ENCODE measurements at places on chromosomes 1 and 21.

- no peak for DNase-seq
These were observed 3.2 kb upstream of the KIAA1614 start for GRCh38 chr1:180909462-180909976.

DNA sequence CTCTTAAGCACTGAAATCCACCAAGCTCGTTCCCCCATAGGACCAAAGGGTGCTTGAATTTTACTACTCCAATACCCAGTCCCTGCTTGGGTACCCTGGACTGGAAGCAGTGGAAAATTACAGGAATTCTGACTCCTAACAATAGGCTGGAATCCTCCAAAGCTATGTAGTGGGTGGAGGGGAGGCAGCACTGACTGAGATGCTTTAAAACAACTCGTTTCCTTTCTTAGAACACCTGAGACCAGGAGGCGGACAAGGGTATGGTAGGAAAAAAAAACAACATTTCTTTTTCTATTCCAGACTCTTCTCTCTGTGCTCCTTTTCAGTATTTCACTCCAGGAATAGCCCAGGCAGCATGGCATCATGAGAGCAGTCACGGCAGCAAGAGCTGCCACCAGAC lies 2.3 kb downstream of the PEF1 start:
- no peak for DNase-seq

- DNase-seq, result no peak
These were observed 12.6 kb upstream of the IFNAR2 start for GRCh38 chr21:33217138-33217520.

- DNase-seq, result no peak
These were observed 152.4 kb downstream of the KCTD3 start for GRCh38 chr1:215719552-215719951.

- no peak for DNase-seq
These were observed 54.4 kb upstream of the SYT6 start for GRCh38 chr1:114208106-114208505.

Data from hepatic stellate cell (primary cell).